ENCODE measurements at places on chromosomes 16 and 17.

DNA sequence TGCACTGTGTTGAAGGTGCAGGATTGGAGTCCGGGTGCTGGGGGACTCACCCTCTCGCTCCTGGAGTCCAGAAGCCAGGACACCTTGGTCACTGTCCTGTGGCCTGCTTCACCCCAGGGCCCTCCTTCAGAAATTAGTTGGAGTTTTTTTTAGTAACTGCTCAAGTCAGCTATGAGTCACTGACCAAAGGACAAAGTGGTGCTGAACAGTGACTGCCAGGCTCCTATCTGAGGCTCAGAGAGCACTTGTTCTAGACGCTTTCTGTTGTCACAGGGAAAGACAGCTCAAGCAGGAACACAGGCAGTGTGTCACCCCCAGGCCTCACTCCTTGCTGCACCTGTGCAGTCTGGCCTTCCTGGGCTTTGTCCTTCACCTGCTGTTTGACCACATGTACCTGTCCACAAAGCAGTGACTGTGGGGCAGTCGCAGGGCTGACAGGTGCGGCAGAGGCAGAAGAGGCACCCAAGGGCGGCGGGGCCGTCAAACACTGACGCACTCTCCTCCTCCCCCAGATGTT is 4.1 kb upstream of the FAAP100 start:
- no peak for DNase-seq

- DNase-seq = no peak
Observed at GRCh38 chr17:58172369-58173071, 5.7 kb downstream of the OR4D2 start.

- no peak for DNase-seq
Observed at GRCh38 chr16:23222929-23223328, 40.4 kb downstream of the SCNN1G start.

DNA sequence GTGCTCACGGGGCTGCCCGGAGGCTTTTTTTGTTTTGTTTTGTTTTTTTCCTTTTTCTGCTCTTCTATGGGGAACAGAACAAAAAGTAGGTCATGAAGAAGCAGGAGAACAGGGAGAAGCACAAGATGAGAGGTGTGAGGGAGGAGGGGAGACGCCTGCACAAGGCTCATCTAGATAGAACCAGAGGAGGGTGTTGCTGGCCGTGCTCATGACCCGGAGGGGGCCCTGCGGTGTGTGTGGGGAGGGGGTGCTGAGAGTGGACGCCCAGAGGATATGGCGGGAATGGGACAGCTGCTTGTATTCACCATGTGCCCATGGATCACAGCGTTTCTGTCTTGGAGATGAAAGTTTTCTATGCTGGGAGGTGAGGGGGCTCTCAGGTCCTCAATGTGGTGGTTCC is 183.7 kb downstream of the FOXL1 start:
- DNase-seq = no peak

- no peak for DNase-seq
Observed at GRCh38 chr16:75048054-75048453, 49.2 kb downstream of the ZNRF1 start.

GRCh38 chr17:77288115-77288619 is 147.4 kb downstream of the SEC14L1 start:
- DNase-seq = no peak

DNA sequence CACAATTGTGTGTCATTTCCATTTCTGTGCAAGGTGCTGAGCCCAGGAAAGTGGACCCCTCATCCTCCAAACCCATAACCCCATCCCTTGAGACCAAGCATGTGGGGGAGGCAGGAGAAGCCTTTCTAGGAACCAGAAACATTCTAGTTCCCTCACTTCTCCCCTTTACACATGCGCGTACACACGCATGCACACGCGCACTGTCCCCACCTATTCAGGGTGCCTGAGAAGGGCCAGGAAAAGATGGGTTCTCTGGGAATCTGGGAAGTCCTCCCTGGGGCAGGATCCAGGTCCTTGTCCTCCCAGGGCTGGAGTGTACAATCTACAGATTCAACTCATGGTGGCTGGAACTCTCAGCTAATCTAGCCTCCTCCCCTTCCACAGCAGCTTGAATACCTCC is 2.4 kb downstream of the PPY start:
- no peak for DNase-seq

- DNase-seq = no peak
Observed at GRCh38 chr17:34486761-34487160, 92.6 kb upstream of the TMEM132E start.

DNA sequence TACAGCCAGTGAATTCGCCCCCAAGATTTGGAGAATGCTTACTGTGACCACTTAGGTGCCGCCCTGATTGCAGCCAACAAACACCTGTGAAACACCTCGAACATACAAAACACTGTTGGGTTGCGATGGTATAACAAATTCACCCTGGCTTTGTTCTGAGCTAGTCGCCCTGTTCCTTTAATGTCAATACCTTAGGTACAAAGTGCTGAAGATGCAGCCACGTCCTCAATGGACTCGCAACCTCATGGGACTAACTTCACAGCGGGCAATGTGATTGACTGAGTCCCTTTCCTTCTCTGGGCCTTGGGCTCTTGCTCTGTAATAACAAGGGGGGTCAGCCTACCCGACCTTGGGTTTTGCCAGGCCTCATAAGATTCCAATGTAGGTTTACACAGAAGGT is 28.9 kb upstream of the GOSR2 start:
- DNase-seq = no peak

DNA sequence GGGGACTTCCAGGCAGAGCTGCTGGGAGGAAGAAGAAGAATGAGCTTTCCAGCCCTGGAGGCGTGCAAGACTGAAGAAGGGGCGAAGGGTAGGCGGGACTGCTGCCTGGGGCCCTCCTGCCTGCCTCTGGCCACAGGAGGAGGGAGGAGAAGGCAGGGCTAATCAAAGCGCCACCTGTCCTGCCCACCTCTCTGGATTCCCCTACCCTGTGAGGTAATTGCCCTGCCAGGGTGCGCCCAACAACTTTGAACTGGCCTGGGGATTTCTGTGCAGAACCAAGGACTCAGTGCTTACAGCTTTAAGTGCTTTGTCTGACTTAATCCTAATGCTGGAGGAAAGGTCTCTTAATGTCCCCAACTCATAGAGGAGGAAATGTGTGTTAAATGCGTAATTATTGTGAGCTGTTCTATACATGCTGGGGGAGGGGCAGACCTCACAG is at the start of gene NOXO1:
NOXO1 (minus strand) TSS at position 72 of the 439 bp plus-strand sequence. CDS start 290 bp downstream, outside the sequence.
- no peak for DNase-seq

GRCh38 chr17:68431045-68431608 is 26.2 kb downstream of the WIPI1 start:
- DNase-seq = no peak

DNA sequence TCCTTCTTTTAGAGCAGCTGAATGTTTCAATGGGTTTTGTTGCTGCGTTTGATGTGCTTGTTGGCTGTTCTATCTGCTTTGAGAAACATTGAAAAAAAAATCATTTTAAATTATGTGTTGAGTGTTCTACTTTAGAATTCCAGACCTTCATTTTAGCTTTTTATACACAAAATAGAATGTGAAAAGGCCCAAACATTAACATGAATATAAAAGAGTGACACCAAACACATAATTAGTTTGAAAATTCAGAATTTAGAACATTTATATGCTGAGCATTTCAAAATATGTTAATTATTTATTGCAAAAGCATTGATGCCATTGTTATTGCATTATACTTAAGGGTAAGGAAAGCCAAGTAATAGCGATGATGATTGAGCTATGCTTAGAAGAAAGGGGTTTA is 2.9 kb downstream of the NFAT5 start:
- no peak for DNase-seq

GRCh38 chr17:38425744-38426143 is 2.5 kb upstream of the ARHGAP23 start:
- no peak for DNase-seq

DNA sequence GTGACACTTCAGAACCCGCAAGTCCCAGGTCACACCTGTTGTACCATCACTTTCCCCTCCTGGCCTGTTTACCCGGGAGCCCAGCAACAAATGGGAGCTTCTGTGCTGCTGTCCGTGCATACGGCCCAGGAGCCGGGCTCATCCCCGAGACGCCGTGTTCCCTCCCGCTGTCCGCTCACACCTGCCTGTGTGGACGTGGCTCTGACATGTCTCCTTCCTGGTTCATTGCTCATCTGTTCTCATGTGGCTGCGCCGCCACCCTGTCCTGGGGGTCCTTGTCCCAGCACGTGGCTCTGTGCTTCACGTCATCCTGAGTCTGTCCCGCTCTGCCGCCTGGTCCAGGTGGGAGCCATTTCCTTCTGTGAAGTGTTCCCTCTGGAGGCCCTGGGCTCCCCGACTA is 37.9 kb downstream of the TBCD start:
- no peak for DNase-seq

DNA sequence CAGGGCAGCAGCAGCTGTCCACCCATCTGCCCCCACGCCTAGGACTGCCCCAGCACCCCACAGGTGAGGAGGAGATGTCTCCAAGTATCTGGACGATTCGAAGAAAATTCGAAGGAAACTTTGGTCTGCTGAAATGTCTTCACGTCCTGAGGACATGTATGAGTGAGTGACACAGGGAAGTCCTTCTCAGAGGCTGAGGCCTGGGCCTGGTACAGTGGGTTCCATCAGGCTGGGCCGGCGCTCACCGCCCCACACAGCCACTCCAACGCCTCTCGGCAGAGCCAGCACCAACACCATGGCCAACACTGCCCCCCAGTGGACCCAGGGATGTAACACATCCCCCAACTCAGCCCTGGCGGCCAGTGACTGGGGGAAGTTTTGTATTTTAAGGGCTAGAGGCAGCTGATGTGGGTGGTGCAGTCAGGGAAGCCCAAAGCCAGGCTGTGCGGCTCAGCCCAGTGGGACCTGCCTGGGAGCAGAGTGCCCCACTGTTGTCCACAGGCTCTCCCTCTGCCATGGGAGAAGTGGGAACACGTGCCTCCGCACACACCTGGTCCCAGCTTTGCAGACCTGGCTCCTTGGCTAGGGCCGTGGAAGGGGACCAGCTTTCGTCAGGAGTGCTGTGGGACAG is 55.8 kb upstream of the FASN start:
- no peak for DNase-seq

GRCh38 chr17:5365831-5366230 is 53.6 kb downstream of the NUP88 start:
- no peak for DNase-seq

DNA sequence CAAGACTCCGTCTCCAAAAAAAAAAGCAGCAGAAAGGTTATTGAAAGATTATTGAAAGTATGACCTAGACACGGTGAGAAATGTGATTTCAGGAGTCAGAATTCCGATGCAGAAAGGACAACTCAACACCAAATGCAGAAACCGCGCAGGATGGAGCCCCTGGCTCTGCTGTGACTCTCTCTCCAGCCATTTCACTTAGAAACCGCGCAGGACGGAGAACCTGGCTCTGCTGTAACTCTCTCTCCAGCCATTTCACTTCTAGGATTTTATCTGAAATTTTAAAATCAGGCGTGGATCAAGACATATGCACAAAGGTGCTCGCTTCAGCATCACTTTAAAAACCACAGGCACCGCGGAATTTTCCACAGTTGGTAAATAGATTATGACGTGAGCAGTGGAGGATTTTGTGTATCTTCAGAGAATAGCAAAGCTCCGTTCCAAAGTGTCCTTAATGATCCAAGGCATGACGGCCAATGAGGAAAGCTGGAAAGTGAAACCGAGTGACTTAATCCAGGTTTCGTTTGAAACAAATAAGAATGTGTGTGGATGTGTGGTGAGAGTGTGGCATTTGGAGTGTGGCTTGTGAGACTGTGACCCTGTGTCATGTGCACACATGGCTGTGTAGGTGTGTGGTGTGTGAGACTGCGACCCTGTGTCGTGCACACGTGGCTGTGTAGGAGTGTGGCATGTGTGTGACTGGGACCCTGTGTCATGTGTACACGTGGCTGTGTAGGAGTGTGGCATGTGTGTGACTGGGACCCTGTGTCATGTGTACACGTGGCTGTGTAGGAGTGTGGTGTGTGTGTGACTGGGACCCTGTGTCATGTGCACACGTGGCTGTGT is 9.5 kb downstream of the UTS2R start:
- DNase-seq = no peak

- DNase-seq = no peak
Observed at GRCh38 chr17:40316571-40317344, 7.8 kb downstream of the RARA start.

- no peak for DNase-seq
Observed at GRCh38 chr17:57724026-57724728, 20.9 kb downstream of the CCDC182 start.

DNA sequence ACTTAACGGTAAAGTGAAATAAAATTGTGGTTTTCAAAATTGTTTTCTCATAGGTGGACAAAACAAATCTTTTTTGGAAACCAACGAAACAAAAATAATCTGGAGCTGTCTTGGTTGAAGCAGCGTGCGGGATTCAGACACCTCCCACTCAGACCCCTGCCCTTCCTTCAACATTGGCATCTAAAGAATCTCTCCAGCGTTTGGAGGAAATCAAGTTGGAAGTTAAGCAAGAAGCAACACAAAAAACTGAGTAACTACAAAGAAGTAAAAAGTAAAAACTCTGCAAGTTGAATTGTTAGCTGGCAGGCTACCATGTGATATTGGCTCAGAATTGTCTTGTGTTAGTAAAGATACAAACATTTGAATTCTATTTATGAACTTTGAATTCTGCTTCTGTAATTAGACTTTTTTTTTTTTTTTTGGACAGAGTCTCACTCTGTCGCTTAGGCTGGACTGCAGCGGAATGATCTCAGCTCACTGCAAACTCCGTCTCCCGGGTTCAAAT is 361.0 kb upstream of the PMFBP1 start:
- DNase-seq = no peak

GRCh38 chr17:70318051-70318450 is 148.7 kb downstream of the KCNJ2 start:
- no peak for DNase-seq

- DNase-seq = no peak
Observed at GRCh38 chr17:30308406-30308805, 16.7 kb upstream of the BLMH start.

- no peak for DNase-seq
Observed at GRCh38 chr17:77944390-77945222, 13.9 kb upstream of the TNRC6C start.

DNA sequence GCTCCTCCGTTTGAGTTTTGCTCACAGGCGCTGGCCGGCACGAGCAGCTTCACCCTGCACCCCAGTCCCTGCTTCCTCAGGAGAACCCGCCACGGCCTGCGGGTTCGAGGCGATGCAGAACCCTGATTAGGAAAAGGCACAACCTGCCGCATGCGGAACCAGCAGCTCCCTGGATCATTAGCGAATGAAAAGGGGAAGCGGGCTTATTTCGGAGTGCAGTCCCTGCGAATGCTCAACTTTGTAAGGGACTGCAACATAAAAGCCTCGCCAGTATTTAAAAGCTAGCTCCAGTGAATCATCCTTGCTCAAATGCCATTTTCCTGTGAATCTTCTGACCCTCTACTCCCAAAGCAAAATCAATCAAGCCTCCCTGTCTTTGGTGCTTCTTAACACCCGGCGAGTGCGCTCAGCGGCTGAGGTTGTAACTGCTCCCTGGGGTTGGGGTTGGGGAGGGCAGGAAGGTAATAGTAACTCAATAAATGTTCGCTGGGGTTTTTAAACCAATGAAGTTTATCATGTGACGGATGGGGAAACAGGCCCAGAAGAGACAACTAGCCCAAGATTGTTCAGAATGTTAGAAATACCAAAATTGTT is 678 bp upstream of the AKAP10 start:
- DNase-seq = no peak

GRCh38 chr17:66952031-66952524 is 12.4 kb upstream of the CACNG4 start:
- DNase-seq = no peak
